ENCODE measurements at places on chromosomes 12 and 14. TPM values are rescaled to one million over a fixed set of nuclear protein-coding genes. Genes with fewer than 3 reads are reported as not detected.

BEST3 gene
- total RNA-seq, result not detected

CLEC4D gene
- not detected for total RNA-seq

ALX1 gene
- total RNA-seq, result not detected

KCNMB4 gene
- 2.4 TPM for total RNA-seq

IRF2BPL gene
- total RNA-seq, result 49.2 TPM

HAL gene
- 0.62 TPM for total RNA-seq

CCDC175 gene
- total RNA-seq, result not detected

TCP11L2 gene
- total RNA-seq, result 64.5 TPM

KRT73 gene
- total RNA-seq, result not detected

FGF6 gene
- total RNA-seq, result not detected

PLA2G1B gene
- total RNA-seq, result not detected

EXOC3L4 gene
- 1.2 TPM for total RNA-seq

DPY19L2 gene
- total RNA-seq, result 40.0 TPM

KRT72 gene
- not detected for total RNA-seq

KIF26A gene
- 10.6 TPM for total RNA-seq

HIF1A gene
- 52.7 TPM for total RNA-seq

CYP27B1 gene
- total RNA-seq, result 0.12 TPM

TMEM30B gene
- total RNA-seq, result 1.3 TPM

CD69 gene
- total RNA-seq, result 1.9 TPM

SMCO2 gene
- 0.28 TPM for total RNA-seq

TTC9 gene
- 4.7 TPM for total RNA-seq

MGP gene
- total RNA-seq, result 1,019 TPM

IL26 gene
- total RNA-seq, result not detected

PRR13 gene
- 85.6 TPM for total RNA-seq

SRRM4 gene
- total RNA-seq, result 0.60 TPM

TPPP2 gene
- total RNA-seq, result 0.56 TPM

SIRT4 gene
- 6.9 TPM for total RNA-seq

SERPINA12 gene
- total RNA-seq, result not detected

GARIN6 gene
- not detected for total RNA-seq

AKAP5 gene
- 0.23 TPM for total RNA-seq

DIABLO gene
- total RNA-seq, result 28.6 TPM

GPRC5D gene
- total RNA-seq, result not detected

ADAM21 gene
- total RNA-seq, result 0.34 TPM

EMP1 gene
- 220 TPM for total RNA-seq

ZCRB1 gene
- total RNA-seq, result 59.6 TPM

GYS2 gene
- 0.12 TPM for total RNA-seq

AICDA gene
- not detected for total RNA-seq

IFNG-AS1 gene
- not detected for total RNA-seq

NTN4 gene
- 96.1 TPM for total RNA-seq

Data from right cardiac atrium (tissue), 5 donors.